ENCODE measurements at places on chromosomes 12 and 14. TPM values are rescaled to one million over a fixed set of nuclear protein-coding genes. Genes with fewer than 3 reads are reported as not detected.

- no peak overlapping the region for H3K27ac ChIP-seq
- peaks cover 6% of the 10 kb centered on the region for H3K4me1 ChIP-seq
- no peaks in the 10 kb centered on the region for H3K36me3 ChIP-seq
- no peak overlapping the region for H3K4me3 ChIP-seq
Observed at GRCh38 chr14:52299692-52300278, 14.3 kb upstream of the PTGER2 start.

- H3K4me3 ChIP-seq: no peak overlapping the region
- H3K4me1 ChIP-seq: no peaks in the 10 kb centered on the region
- DNase-seq: no peak
- no peaks in the 10 kb centered on the region for H3K36me3 ChIP-seq
Observed at GRCh38 chr12:50338920-50339645, 55.8 kb upstream of the LIMA1 start.

DNA sequence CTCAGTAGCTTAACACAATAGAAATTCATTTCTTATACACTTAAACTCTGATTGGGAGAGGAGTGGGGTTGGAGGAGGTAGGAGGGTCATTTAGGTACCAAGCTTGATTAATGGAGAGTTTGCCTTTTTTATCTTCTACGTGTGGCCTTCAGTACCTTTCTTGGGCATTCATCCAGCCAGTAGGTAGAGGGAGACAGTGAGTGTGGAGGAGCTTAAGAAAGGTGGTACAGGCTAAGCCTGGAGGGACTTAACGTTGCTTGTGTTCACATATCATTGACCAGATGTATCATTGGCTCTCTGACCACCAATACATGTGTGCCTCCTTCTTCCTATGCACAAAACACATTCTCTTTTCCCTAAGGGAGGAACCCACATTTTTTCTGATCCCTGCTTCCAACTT lies 232.9 kb upstream of the CRY1 start:
- H3K36me3 ChIP-seq: peaks cover 5% of the 10 kb centered on the region
- H3K4me3 ChIP-seq: no peak overlapping the region
- H3K4me1 ChIP-seq: peaks cover 67% of the 10 kb centered on the region
- H3K27me3 ChIP-seq: no peaks in the 10 kb centered on the region
- H3K27ac ChIP-seq: no peak overlapping the region

DNA sequence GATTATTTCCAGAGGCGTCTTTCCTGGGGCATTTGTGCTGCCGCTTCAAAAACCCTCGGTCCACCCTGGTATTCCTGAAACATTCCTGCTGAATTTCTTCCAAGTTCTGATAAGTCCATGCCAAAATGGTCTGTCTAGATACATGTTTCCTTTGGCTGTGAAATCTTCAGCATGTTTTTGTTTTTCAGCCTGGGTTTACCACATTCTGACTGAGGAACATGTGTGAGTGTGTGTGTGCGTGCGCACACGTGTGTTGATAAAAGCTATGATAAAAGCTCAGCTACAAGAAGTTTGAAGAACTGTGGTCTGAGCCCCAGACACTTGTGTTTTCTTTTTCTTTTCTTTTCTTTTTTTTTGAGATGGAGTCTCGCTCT lies 22.4 kb downstream of the ANKRD9 start:
- H3K27me3 ChIP-seq: no peaks in the 10 kb centered on the region
- H3K36me3 ChIP-seq: peaks cover 5% of the 10 kb centered on the region
- H3K4me3 ChIP-seq: no peak overlapping the region
- DNase-seq: no peak
- no peak overlapping the region for H3K27ac ChIP-seq

GRCh38 chr12:2624543-2625288 lies 170.1 kb upstream of the FKBP4 start:
- H3K36me3 ChIP-seq: no peaks in the 10 kb centered on the region
- DNase-seq: peak; percentile 47
- no peak overlapping the region for H3K4me3 ChIP-seq
- no peak overlapping the region for H3K27ac ChIP-seq
- H3K27me3 ChIP-seq: peaks cover 48% of the 10 kb centered on the region

- no peak overlapping the region for H3K27ac ChIP-seq
- no peak overlapping the region for H3K4me3 ChIP-seq
- no peaks in the 10 kb centered on the region for H3K27me3 ChIP-seq
- peak; percentile 5 for DNase-seq
- no peaks in the 10 kb centered on the region for H3K36me3 ChIP-seq
- no peaks in the 10 kb centered on the region for H3K4me1 ChIP-seq
Observed at GRCh38 chr14:86462193-86462753, 932.3 kb downstream of the FLRT2 start.

- no peaks in the 10 kb centered on the region for H3K4me1 ChIP-seq
- no peak overlapping the region for H3K27ac ChIP-seq
- peak; percentile 59 for DNase-seq
- no peak overlapping the region for H3K4me3 ChIP-seq
- peaks cover 11% of the 10 kb centered on the region for H3K27me3 ChIP-seq
Observed at GRCh38 chr12:67193704-67194103, 75.5 kb upstream of the CAND1 start.

- no peak overlapping the region for H3K27ac ChIP-seq
- peaks cover 21% of the 10 kb centered on the region for H3K4me1 ChIP-seq
- no peak for DNase-seq
- H3K36me3 ChIP-seq: no peaks in the 10 kb centered on the region
- H3K27me3 ChIP-seq: no peaks in the 10 kb centered on the region
- no peak overlapping the region for H3K4me3 ChIP-seq
Observed at GRCh38 chr12:110790301-110790700, 47.6 kb upstream of the PPP1CC start.

- H3K27me3 ChIP-seq: no peaks in the 10 kb centered on the region
- DNase-seq: no peak
- no peak overlapping the region for H3K4me3 ChIP-seq
- H3K4me1 ChIP-seq: no peaks in the 10 kb centered on the region
- H3K36me3 ChIP-seq: no peaks in the 10 kb centered on the region
Observed at GRCh38 chr12:46414591-46415268, 42.2 kb upstream of the SLC38A2 start.

DNA sequence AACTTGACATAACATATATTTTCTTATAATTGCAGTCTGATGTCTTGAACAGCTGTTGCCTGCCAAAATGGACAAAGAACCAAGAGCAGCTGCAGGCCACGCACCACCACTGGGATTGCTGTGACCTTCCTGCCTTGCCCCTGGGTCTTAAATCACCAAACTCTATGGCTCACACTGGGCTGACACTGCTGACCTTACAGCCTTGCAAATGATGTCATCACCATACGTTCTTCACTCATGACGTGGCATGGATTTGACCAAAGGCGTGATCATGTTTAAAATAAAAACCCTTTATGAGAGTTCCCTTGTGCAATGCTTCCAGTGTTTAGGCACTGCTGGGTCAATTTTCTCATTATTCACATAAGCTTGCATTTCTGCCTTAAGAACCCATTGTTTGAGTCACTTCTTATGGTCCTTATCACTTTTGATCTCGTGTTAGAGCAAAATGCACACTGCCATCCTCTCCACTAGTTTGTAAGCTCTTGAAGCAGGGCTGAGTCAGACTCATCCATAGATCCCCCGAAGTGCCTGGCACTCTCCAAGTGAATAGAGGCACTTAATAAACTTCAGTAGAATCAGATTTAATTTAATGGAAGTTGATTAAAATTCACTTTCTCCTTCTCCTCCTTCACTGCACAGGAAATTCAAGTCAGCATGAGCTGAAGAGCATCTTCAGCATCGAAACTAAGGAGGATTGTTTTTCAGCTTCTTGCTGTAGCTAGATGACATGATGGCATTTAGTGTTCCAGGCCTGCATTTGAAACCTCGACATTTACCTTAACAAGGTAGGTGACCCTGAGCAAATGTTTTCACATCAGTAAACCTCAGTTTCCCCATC lies 132.4 kb upstream of the PZP start:
- peaks cover 22% of the 10 kb centered on the region for H3K4me1 ChIP-seq
- no peak overlapping the region for H3K4me3 ChIP-seq
- no peak overlapping the region for H3K27ac ChIP-seq
- no peaks in the 10 kb centered on the region for H3K27me3 ChIP-seq
- no peak for DNase-seq
- H3K36me3 ChIP-seq: peaks cover 3% of the 10 kb centered on the region

GRCh38 chr12:88383405-88383804 lies 196.9 kb downstream of the KITLG start:
- H3K27me3 ChIP-seq: no peaks in the 10 kb centered on the region
- no peak overlapping the region for H3K27ac ChIP-seq
- DNase-seq: no peak
- H3K4me1 ChIP-seq: no peaks in the 10 kb centered on the region
- no peaks in the 10 kb centered on the region for H3K36me3 ChIP-seq
- H3K4me3 ChIP-seq: no peak overlapping the region

GRCh38 chr14:30621354-30621939 lies 672 bp upstream of the SCFD1 start:
- peak overlapping the region; percentile 96 for H3K4me3 ChIP-seq
- peaks cover 33% of the 10 kb centered on the region for H3K4me1 ChIP-seq
- H3K27me3 ChIP-seq: no peaks in the 10 kb centered on the region
- H3K36me3 ChIP-seq: peaks cover 4% of the 10 kb centered on the region
- DNase-seq: no peak

DNA sequence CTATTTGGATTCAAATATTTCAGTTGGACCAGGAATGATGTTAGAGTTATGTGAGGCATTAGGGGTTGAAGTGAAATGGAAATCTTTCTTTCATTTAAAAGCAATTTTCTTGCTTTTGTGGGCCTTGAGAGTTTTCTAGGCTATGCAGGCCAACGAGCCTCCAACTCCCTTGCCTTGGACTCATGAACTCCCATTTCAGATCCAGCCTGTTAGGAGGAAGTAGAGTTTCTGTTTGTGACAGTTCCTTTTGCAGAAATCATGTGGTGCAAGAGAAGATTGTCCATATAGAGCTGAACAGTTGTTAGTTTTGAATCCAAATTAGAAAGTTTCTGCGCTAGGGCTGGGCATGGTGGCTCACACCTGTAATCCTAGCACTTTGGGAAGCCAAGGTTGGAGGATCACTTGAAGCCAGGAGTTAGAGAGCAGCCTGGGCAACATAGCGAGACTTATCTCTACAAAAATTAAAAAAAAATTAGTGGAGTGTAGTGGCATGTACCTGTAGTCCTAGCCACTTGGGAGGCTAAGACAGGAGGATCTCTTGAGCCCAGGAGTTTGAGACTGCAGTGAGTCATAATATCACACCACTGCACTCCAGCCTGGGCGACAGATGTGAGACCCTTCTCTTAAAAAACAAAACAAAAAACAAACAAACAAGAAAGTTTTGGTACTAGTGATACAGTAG lies 47.3 kb upstream of the MED13L start:
- H3K4me3 ChIP-seq: no peak overlapping the region
- no peaks in the 10 kb centered on the region for H3K36me3 ChIP-seq
- no peak for DNase-seq
- H3K27ac ChIP-seq: peak overlapping the region; percentile 70
- H3K27me3 ChIP-seq: no peaks in the 10 kb centered on the region
- H3K4me1 ChIP-seq: peaks cover 37% of the 10 kb centered on the region

GRCh38 chr12:27840229-27840999 lies 60.4 kb upstream of the MANSC4 start:
- no peaks in the 10 kb centered on the region for H3K27me3 ChIP-seq
- DNase-seq: no peak
- no peaks in the 10 kb centered on the region for H3K4me1 ChIP-seq
- no peaks in the 10 kb centered on the region for H3K36me3 ChIP-seq
- no peak overlapping the region for H3K4me3 ChIP-seq
- H3K27ac ChIP-seq: no peak overlapping the region

DNA sequence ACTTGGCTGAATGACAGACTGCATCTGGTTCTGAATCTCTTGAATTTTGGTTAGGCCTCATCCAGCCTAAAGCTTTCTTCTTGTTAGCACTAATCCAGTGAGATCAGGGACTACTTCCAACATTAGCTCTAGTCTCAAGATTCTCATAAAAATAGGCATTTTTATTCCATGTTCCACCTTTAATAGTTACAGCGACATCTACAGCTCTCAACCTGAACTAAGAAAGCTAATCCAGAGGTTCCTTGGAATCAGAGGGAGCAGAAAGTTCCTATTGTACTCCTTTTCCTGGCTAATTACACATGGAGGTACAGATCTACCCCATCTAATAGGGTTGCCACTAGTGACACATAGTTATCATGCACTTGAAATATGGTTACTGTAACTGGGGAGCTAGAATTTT lies 391.9 kb downstream of the RMST start:
- no peak for DNase-seq
- H3K36me3 ChIP-seq: no peaks in the 10 kb centered on the region
- no peak overlapping the region for H3K4me3 ChIP-seq
- no peaks in the 10 kb centered on the region for H3K4me1 ChIP-seq
- no peaks in the 10 kb centered on the region for H3K27me3 ChIP-seq

GRCh38 chr12:3419558-3419957 lies 71.4 kb upstream of the PRMT8 start:
- no peaks in the 10 kb centered on the region for H3K36me3 ChIP-seq
- no peaks in the 10 kb centered on the region for H3K4me1 ChIP-seq
- H3K27ac ChIP-seq: no peak overlapping the region
- no peak overlapping the region for H3K4me3 ChIP-seq
- DNase-seq: no peak

- no peak overlapping the region for H3K27ac ChIP-seq
- H3K36me3 ChIP-seq: no peaks in the 10 kb centered on the region
- no peak for DNase-seq
- H3K4me3 ChIP-seq: no peak overlapping the region
- H3K4me1 ChIP-seq: no peaks in the 10 kb centered on the region
Observed at GRCh38 chr12:60123557-60123956, 527.7 kb downstream of the SLC16A7 start.

DNA sequence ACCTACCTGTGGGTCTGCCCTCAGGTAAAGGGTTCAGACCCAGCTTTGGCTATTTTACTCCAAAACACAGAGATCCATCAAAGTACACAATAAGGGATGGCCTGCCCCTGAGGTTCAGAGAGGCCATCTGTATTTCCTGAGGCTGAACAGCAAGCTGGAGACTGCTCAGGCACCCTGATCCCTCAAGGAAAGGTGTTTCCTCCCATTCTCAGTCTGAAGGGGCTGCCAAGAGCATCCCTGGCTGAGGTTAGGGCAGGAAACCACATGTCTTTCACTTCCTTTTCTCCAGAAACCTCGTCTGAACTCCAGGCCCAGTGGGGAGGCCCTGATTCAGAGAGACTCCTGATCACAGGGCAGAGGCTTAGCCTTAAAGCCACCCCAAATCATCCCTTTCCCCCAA lies 1.5 kb downstream of the RILPL1 start:
- H3K27me3 ChIP-seq: no peaks in the 10 kb centered on the region
- peaks cover 16% of the 10 kb centered on the region for H3K4me1 ChIP-seq
- H3K4me3 ChIP-seq: peak overlapping the region; percentile 75
- H3K36me3 ChIP-seq: no peaks in the 10 kb centered on the region
- H3K27ac ChIP-seq: no peak overlapping the region
- DNase-seq: peak; percentile 33

Gene TAS2R42
- not detected for total RNA-seq

Gene INHBE
- total RNA-seq: 1.0 TPM

Gene SERPINA9
- not detected for total RNA-seq

Gene SLC25A47
- not detected for total RNA-seq
